GM23338 (cell line): ENCODE measurements at places on chromosomes 7 and 10. TPM values are rescaled to one million over a fixed set of nuclear protein-coding genes. Genes with fewer than 3 reads are reported as not detected.

Gene TLL2
- total RNA-seq = 1.4 and 2.6 TPM in 2 replicates

Gene OR2A25
- not detected in 2 replicates for total RNA-seq

Gene PHTF2
- total RNA-seq = 21.6 and 24.1 TPM in 2 replicates

Gene PRLHR
- 0.24 TPM in 1 of 2 replicates, not detected in the other for total RNA-seq

Gene KCND2
- 15.6 and 17.7 TPM in 2 replicates for total RNA-seq

Gene AKR1C2
- 0.35 TPM in 1 of 2 replicates, not detected in the other for total RNA-seq

Gene HSPA14
- total RNA-seq = 32.4 and 35.8 TPM in 2 replicates

Gene TMEM176B
- total RNA-seq = 0.35 and 0.47 TPM in 2 replicates

Gene CTTNBP2
- 22.7 and 26.8 TPM in 2 replicates for total RNA-seq

Gene DNAJC12
- 1.1 and 2.2 TPM in 2 replicates for total RNA-seq

GRCh38 chr10:1762076-1762475 lies 24.8 kb upstream of the ADARB2 start:
- H3K36me3 ChIP-seq = no peaks in the 10 kb centered on the region
- DNase-seq = no peak
- no peaks in the 10 kb centered on the region for H3K27me3 ChIP-seq
- H3K4me1 ChIP-seq = no peaks in the 10 kb centered on the region

DNA sequence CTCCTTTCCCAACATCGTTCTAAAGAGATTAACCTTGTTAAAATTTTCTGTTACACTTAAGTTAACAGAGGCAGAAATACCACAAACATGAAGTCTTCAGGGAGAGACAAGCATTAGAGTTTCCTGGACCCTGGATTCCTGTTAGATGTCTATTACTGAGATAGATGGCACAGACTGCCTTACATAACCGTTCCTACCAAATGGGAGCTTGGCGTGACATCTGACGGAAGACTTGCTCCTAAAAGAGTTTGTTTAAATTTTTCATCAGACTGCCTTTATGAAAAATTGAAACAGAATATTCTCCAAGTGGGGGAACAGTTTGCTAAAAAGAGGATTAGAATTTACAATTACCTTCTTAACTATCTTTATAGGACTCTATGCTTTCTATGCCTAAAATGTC lies 22.7 kb downstream of the ANK3 start:
- peaks cover 7% of the 10 kb centered on the region; the same call in 1 of the 2 replicates for H3K4me1 ChIP-seq
- no peak overlapping the region for H3K4me3 ChIP-seq
- no peak for DNase-seq
- no peaks in the 10 kb centered on the region for H3K36me3 ChIP-seq
- no peak overlapping the region for H3K27ac ChIP-seq

- H3K36me3 ChIP-seq = no peaks in the 10 kb centered on the region
- H3K27me3 ChIP-seq = peaks cover 45% of the 10 kb centered on the region
- no peak overlapping the region for H3K4me3 ChIP-seq
- peak; percentile 80 for DNase-seq
- no peak overlapping the region for H3K27ac ChIP-seq
Observed at GRCh38 chr10:93080350-93081046, 6.8 kb downstream of the CYP26A1 start.

DNA sequence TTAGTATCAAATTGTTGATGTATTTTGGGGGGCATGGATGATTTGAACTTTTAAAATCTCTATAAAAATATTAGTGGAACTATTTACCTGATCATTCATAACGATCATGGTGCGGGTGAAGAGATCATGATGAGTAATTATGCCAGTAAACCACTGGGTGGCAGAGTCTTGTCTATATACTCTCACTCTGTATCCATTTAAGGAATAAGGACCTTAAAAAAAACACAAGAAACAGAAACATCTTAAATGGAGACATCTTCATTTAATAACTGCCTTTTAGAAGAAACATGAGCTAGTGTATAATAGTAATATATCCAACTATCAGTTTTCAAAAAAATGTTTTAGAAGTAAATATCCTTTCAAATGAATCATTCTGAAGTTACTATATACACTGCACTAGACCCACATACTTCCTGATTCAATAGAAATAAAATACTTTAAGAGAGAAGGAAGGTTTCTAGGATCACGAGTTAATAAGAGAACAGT lies 84.0 kb downstream of the NRBF2 start:
- H3K4me3 ChIP-seq = no peak overlapping the region
- no peak overlapping the region for H3K27ac ChIP-seq
- DNase-seq = peak; percentile 72
- peaks cover 40% of the 10 kb centered on the region for H3K36me3 ChIP-seq

DNA sequence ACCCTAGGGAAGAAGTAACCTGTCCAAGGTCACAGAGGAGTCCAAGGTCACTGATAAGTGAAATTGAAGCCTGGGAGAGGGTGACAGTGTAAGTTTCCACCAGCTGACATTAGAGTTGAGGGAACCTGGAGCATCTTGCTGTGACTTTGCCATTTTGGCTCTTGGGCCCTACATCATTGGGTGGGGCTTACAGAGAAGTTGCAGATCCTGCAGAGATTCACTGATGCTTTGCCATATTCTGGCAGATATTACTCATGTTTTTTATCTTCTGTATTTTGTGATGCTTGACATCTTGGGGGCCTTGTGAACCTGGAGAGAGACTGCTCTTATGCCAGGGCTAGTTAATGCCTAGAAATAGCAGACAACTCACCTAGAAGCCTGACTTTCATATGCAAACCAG lies 36.5 kb downstream of the SMKR1 start:
- no peaks in the 10 kb centered on the region for H3K27me3 ChIP-seq
- no peaks in the 10 kb centered on the region for H3K36me3 ChIP-seq
- H3K4me1 ChIP-seq = peaks cover 2% of the 10 kb centered on the region; the same call in 1 of the 2 replicates
- H3K27ac ChIP-seq = no peak overlapping the region
- no peak for DNase-seq
- H3K4me3 ChIP-seq = no peak overlapping the region

DNA sequence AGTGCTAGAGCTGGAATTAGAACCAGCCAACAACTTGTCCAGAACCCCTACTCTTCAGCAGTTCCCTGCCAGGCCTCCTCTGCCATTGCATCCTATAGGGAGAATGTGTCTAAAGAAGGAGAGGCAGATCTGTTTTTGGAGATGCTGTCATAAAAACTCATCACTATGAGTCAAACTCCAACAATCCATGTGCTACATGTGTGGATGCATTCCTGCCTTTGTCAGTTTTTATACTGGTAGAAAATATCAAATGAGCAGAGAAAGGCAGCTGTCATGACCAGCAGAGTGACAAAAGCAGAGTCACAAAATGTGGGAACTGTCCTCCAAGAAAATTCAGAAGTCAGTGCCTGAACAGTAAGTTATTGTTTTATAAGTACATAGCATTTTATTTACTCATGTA lies 93.0 kb downstream of the ABLIM1 start:
- H3K4me3 ChIP-seq = no peak overlapping the region
- no peak overlapping the region for H3K27ac ChIP-seq
- no peaks in the 10 kb centered on the region for H3K4me1 ChIP-seq
- H3K36me3 ChIP-seq = no peaks in the 10 kb centered on the region
- no peaks in the 10 kb centered on the region for H3K27me3 ChIP-seq
- DNase-seq = no peak

DNA sequence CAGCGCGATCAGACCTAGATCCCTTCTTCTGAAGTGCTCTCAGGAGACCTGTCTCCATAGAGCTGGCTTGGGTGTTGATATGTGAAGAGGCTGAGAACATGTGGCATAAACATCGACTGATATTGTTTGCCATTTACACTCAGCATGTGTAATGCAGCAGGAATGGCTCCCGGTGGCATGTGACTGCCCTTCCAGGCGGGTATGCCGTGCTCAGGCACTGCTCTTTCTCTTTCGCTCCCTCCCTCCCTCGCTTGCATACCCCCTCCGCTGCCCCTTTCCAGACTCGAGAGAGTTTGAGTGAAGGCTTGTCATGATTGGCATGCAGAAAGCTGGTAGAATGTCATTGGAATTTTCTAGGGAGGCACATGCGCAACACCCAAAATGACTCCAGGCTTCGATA lies 107.3 kb upstream of the PDCD4 start:
- H3K27ac ChIP-seq = no peak overlapping the region
- no peaks in the 10 kb centered on the region for H3K36me3 ChIP-seq
- peaks cover 4% of the 10 kb centered on the region; the same call in 1 of the 2 replicates for H3K4me1 ChIP-seq
- DNase-seq = no peak
- no peak overlapping the region for H3K4me3 ChIP-seq

GRCh38 chr10:98340261-98340939 lies 72.4 kb upstream of the LOXL4 start:
- no peaks in the 10 kb centered on the region for H3K36me3 ChIP-seq
- H3K27me3 ChIP-seq = no peaks in the 10 kb centered on the region
- H3K4me3 ChIP-seq = no peak overlapping the region
- DNase-seq = no peak
- no peaks in the 10 kb centered on the region for H3K4me1 ChIP-seq
- H3K27ac ChIP-seq = no peak overlapping the region

DNA sequence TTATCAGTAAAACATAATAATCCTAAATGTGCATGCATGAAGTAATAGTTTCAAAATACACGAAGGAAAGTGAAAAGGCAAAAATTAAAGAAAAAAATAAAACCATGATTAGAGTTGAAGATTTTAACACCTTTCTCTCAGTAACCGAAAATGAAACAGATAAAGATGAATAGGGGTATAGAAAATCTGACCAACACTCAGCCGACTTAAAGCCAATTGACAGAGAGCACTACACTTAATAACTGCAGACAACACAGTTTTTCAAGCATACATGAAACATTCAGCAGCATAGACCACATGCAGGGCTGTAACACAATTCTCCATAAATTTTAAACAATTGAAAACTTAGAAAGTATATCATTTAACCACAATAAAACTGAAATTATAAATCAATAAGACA lies 76.1 kb downstream of the CUBN start:
- H3K4me1 ChIP-seq = no peaks in the 10 kb centered on the region
- H3K27ac ChIP-seq = no peak overlapping the region
- H3K27me3 ChIP-seq = no peaks in the 10 kb centered on the region
- H3K36me3 ChIP-seq = no peaks in the 10 kb centered on the region; the same call in 1 of the 2 replicates
- DNase-seq = no peak

DNA sequence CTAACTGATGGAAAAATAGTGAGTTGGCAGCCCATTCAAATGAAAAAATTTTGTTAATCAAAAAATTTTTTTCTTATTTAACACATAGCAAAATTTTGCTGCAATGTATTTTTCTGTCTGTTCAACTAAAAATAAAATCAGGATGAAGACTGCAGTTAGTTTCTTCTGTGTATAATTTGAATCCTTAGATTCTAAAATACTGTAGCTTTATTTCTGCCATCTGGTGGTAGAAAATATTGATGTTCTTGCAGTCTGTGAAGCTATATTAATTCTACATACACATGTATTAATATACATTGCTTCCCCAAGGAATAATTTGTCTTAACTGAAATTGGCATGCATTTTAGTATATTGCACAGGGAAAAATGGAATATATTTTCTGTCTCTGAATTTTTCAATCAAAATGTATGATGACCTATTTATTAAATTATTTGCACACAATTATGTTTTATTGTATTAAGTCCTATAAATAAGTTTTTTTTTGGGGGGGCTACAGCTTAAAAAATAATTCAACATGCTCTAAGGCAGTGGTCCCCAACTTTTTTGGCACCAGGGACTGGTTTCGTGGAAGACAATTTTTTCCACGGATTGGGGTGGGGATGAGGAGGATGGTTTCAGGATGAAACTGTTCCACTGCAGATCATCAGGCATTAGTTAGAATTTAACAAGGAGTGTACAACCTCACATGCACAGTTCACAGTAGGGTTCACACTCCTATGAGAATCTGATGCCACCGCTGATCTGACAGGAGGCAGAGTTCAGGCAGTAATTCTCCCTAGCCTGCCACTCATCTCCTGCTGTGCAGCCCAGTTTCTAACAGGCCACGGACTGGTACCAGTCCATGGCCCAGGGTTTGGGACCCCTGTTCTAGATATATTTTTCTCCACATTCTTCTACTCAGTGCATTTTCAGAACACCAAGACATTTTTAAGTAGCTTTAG lies 119.4 kb downstream of the GNAT3 start:
- no peak overlapping the region for H3K4me3 ChIP-seq
- no peak overlapping the region for H3K27ac ChIP-seq
- DNase-seq = no peak
- H3K36me3 ChIP-seq = no peaks in the 10 kb centered on the region

- H3K4me1 ChIP-seq = peaks cover 15% of the 10 kb centered on the region; the same call in 1 of the 2 replicates
- no peak for DNase-seq
- H3K27me3 ChIP-seq = no peaks in the 10 kb centered on the region
- H3K4me3 ChIP-seq = no peak overlapping the region
Observed at GRCh38 chr10:72812753-72813430, 80.6 kb upstream of the OIT3 start.

DNA sequence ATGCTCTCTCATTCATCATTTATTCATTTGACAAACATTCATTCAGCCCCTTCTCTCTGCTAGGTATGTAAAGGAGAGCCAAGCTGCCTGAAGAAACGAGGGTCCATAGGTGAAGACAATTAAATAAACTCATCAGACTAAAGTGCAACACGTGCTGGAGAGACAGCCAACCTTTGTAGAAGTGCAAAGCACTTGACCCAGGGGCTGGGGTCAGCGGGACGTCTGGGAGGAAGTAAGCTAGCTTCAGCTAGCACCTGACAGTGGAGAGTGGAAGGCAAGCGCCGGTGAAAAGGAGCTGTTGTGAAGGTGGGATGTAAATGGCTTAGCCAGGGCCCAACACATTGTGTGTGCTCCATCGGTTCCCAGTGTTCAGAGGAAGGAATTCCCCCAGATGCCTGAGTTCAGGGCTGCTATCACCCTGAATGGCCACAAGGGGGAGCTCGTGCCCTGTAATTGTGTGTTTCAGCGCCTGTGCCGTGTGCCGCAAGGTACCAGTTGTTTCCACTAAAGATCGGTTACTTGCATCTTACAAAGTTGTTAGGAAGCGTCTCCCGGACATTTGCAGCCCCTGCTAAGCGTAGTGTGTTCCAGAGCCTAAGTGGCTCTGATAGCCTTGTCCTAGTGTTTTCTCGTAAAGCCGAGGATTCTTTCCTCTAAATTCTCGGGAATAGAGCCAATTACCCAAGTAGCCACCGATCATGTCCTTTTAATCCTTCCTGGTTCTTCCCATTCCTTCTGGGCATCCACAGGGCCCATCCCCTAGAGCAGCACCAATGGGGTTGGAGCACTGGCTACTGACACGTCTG lies 30.6 kb downstream of the TLX1 start:
- DNase-seq = peak; percentile 95
- H3K4me3 ChIP-seq = 0 out of 2 replicates have a peak overlapping the region, but pooled peaks have one; percentile 22
- H3K36me3 ChIP-seq = no peaks in the 10 kb centered on the region
- H3K4me1 ChIP-seq = peaks cover 6% of the 10 kb centered on the region; the same call in 1 of the 2 replicates
- peaks cover 13% of the 10 kb centered on the region for H3K27me3 ChIP-seq
